ENCODE measurements at places on chromosomes 5 and 9.

DNA sequence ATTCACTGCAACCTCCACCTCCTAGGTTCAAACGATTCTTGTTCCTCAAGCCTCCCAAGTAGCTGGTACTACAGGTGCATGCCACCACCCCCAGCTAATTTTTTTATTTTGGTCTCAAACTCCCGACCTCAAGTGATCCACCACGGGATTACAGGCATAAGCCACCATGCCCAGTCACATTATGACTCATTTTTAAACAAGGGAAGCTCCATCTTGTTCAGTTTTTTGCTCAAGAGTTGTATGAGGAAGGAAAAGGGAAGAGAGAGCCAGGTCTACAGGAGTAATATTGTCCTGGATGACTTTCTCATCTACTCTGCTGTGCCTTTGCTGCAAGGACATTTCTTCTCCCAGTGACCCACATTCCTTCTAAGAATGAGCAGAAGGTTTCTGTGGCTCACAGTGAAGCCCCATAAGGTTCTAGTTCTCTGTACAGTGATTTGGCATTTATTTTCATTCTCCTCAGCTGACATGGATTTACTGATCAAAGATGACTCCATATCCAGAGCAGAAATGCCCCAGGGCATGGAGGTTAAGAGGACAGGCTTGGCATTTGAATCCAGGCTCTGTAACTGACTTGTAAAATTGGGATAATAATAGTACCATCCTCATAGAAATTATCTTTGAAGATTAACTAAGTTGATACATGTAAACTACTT lies 153.5 kb downstream of the CDH6 start:
- no peak for DNase-seq

- no peak for DNase-seq
Observed at GRCh38 chr5:124920909-124921666, 174.6 kb upstream of the ZNF608 start.

GRCh38 chr5:154284433-154284832 lies 93.9 kb downstream of the GALNT10 start:
- no peak for DNase-seq

DNA sequence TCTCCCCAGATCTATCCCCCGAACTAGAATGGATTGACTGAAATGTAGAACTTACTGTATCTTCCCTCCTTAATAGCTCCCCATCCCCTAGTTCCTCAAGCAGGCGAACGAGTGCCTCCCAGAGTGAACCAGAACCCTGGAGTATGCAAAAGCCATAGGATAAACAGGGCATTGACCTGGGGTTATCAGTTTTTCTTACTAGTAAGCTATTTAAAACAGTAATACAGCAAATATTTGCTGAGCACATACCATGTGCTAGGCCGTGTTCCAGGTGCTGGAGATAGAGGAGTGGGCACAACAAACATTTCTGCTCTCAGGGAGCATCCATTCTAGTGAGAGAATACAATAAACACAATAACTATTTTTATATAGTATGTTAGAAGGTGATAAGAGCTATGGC lies 1.8 kb downstream of the SKP2 start:
- no peak for DNase-seq

DNA sequence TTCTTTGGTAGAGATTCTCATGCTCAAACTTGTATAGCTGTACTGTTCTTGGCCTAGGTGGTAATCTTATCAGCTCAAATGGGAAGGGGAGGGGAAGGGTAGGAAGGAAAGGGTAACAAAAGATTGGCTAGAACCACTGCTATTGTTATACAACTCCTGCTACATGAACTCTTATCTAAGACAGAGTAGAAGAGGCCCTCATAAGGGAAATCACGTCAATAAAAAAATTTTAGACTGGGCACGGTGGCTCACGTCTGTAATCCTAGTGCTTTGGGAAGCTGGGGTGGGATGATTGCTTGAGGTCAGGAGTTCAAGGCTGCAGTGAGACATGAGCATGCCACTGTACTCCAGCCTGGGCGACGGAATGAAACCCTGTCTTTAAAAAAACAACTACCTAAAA lies 15.9 kb downstream of the STOM start:
- no peak for DNase-seq

DNA sequence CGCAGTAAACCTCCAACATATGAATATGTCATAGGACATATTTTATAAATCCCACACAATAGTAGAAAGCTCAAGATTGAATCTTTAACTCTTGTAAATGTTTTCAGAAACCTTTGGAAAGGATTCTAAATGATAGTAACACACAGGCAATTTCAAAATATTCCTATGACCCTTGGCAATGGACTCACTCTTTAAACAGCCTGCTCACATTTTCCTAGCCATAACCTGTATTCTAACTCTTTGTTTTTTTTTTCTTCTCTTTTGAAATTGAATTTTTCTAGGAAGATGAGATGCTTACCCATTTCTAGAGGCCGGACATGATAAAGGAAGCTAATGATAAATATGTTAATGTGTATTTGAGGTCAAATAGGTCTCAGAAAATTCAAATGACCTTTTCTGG lies 29.6 kb downstream of the GRIN3A start:
- no peak for DNase-seq

DNA sequence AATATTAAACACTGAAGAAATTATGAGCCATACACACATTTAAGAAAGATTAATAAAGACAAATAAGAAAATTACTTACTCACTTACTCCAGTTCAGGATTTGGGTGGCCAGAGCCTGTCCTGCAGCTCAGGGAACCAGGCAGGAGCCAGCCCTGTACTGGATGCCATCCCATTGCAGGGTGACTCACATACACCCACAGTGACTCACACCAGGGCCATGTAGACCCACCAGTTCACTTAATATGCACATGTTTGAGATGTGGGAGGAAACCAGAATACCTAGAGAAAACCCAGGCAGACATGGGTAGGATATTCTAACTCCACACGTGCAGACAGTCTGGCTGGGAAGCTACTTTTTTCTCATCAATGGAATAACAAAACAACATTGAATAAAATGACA lies 49.6 kb upstream of the ADRB2 start:
- DNase-seq = no peak

DNA sequence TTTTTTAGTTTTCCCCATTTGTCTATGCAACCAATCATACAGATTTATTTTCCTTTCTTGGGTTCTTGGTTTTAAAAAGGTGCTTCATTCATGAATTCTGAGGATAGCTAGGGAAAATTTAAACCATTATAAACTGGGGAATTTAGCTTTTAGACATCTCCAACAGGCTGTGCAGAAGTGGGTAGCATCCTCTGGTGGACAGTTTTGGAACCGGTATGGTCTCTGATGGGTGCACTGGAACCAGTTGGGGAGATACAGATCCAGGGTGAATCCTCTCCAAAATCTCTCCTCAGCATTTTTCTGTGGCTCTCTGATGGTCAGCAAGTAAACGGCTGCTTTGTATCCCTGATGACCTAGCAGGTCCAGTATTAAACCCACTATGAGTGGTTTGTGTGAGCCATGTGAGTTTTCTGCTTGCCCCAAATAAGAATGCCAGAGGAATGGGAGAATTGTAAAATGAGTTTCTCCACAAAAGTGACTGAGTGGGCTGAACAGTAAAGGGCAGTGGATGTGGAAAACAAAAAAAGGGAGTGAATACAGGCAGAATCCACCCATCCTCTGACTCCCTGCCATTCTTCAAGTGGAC lies 9.1 kb upstream of the DNAJC25 start:
- DNase-seq = no peak

DNA sequence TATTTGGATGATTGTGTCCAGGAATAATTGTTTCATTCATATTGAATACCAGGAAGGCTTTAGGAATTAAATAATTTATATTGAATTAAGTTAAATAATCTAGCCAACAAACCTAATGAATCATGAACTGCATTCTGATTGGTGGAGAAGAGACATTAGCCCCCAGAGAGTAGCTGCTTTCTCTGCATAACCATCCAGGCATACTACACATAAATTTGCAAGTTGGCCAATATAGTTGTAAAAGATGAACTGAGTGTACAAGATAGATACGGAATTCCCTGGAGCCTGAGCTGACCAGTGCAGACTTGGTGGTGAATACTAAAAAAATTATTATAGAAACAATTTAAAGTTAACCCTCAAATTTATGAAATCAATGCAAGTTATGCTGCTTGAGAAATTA lies 311.8 kb upstream of the KIF2A start:
- no peak for DNase-seq

DNA sequence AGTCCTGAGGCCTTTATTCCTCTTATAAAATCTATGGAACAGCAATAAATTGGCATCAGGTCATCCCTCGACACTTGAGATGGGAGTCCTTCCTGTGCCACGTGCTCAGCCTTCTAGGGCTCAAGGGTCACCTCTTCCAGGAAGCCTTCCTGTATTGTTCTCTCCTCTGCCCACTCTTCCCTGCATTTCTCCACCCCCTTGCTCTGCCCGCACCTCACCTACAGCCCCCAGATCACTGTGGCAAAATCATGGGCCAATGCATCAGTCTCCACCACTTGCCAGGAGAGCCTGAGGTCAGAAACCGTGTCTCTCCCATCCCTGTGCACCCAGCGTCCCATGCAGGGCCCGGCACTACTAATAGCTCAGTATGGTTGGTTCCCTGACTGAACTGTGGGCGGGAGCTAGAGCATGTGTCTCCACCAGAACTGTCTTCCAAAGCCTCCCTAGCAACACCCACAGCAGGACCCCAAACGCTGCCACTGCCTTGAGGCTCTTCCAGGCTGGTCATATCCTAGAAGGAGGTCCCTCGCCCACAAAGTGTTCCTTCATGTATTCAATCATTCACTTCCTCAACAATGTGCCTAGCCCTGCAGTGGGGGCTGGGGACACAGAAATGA lies 13.5 kb downstream of the DUSP1 start:
- DNase-seq = no peak

- no peak for DNase-seq
Observed at GRCh38 chr5:27944471-27944870, 906.1 kb upstream of the CDH9 start.

- no peak for DNase-seq
Observed at GRCh38 chr5:122759241-122760070, 15.4 kb upstream of the SNX2 start.

- DNase-seq = no peak
Observed at GRCh38 chr5:86337667-86338460, 279.9 kb upstream of the COX7C start.

DNA sequence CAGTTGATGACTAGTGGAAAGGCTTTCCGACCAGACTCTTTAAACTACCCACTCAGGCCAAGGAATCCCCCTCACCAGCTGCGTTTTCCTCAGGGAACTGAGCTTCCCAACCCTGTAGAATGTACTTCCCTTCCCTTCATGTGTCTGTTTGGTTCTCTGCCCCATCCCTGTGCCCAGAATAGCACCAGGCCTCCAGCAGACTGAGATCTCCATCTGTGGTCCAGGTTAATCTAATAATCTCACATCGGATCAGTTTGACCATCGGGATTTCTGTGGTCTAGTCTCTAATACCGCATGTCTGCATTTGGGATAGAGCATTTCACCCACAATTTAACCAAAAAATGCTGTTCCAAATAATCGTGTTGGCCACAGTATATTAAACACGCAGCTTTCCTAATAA lies 237.2 kb downstream of the ROR2 start:
- DNase-seq = no peak

Measured in stimulated activated CD8-positive, alpha-beta memory T cell treated with anti-CD3 and anti-CD28 coated beads, Interleukin-4, amount 100 ng/mL, for 1 hour (primary cell).